Posterior cingulate gyrus (tissue), 11 donors: ENCODE measurements at places on chromosomes 11 and 22.

DNA sequence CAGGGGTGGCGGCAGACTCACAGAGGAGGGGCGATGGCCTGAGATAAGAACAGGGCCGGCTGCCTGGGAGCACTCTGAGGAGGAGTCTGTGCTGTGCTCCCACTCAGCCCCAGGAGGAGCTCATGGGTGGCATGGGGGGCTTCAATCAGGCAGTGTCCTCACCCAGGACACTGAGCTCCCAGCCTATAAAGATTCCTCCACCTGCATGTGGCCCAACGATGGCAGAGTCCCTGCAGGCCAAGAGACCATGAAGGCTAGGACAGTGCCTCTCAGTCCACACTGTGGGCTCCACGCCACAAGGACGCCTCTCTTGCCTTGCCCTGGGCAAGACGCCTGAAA is 1.9 kb downstream of the CST6 start:
- no peak for DNase-seq

DNA sequence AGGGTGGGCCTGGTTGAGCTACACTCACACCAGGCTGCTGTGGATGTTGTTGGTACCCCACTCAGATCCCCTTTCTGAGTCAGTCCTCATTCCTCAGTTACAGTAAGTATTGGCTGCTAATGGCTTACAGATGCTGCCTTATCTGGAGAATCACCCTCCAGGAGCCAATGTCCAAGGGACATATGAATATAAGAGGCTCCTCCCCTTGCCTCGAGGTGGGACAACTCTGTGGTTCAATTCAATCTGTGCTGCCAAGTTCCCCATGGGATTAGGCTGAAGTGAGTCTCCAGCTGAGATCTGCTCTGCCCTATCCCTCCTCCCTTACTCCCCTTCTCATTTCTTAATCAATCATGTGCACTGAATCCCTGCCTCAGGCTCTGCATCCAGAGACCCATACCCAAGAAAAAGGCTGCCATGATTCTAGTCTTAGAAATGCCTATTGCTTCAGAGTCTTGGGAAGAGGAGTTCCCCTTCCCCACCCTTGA is 168.8 kb upstream of the SYT13 start:
- no peak for DNase-seq

DNA sequence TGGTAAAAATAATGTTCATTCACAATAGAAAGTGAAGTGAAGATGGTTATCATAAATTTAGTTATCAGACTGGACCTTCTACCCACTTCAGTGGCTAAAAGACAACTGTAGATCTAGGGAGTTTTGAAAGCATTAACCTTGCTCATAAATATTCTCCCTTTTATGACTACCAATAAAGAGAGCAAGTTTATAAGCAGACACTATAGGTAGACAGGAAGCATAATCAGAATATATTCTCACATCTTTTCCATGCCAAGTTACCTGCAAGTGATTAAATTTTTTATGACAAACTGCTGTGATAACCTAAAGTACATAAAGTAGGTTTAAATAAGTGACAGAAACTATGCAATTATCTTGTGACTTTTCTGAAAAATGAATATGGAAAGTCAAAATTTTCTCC is 62.5 kb downstream of the LUZP2 start:
- DNase-seq = no peak

- no peak for DNase-seq
Measured at GRCh38 chr11:15815246-15816195, 540.8 kb downstream of the SOX6 start.

DNA sequence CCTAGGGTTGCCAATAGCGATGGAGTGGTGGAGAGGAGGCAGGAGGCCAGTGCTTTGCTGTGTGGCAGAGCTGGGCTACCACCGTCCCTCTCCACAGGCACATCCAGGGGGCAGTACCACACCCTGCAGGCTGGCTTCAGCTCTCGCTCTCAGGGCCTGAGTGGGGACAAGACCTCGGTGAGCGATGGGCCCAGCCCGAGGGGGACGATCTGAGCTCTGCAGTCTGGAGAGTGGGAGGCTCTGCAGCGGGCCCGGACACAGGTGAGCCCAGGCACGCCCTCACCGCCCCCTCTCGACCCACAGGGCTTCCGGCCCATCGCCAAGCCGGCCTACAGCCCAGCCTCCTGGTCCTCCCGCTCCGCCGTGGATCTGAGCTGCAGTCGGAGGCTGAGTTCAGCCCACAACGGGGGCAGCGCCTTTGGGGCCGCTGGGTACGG is 2.5 kb downstream of the PKP3 start:
- DNase-seq = no peak

- no peak for DNase-seq
Measured at GRCh38 chr11:124745835-124746620, 6.0 kb downstream of the VSIG2 start.

- DNase-seq = no peak
Measured at GRCh38 chr11:46309814-46310259, 32.4 kb downstream of the CREB3L1 start.

DNA sequence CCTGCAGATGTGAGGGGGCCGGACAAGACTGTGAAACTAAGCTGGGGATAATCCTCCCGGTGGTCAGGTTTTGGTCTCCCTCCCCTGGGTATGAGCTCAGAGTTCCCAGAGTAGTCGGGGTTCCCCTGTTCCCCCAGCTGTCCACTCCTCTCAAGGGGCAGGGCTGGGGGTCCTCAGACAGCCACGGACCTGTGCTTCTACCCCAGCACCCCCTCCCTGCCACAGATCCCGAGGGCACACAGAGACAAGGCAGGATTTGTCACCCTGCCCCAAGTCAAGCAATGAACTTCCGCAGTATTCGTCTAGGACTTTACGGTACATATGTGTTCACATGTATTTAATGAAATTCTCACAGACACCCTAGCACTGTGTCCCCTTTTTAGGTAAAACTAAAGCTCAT is 45.2 kb downstream of the APOL1 start:
- no peak for DNase-seq

DNA sequence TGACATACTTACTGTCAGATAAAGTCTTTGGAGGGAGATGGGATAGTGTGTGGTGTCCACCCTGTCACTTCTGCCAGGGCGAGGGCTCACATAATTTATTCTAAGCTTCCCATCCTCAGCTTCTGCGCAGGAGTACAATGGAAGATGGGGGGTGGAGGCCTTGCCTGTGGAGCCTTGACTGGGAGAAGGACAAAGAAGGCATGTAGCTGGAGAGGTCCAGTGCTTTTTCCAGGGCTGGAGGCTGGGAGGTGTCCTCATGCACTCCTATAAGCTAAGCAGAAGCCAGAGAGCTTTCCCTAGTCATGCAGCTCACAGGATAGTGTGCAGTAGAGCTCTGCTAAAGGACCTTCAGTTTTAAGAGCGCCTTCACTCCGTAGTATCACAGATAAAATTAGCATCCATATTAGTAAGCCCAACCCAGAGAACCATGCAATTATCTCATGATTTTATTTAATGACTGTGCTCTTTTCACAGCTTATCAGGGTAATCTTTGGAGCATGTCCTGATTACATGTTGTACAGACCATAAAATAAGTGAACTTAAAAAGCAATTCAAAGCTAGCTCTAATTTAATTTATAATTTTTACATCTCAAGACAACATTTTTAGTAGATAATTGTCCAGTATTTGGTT is 148.3 kb downstream of the TEAD1 start:
- DNase-seq = no peak

- peak; percentile 95 for DNase-seq
Measured at GRCh38 chr11:119709638-119710346, 19.2 kb downstream of the NECTIN1 start.

DNA sequence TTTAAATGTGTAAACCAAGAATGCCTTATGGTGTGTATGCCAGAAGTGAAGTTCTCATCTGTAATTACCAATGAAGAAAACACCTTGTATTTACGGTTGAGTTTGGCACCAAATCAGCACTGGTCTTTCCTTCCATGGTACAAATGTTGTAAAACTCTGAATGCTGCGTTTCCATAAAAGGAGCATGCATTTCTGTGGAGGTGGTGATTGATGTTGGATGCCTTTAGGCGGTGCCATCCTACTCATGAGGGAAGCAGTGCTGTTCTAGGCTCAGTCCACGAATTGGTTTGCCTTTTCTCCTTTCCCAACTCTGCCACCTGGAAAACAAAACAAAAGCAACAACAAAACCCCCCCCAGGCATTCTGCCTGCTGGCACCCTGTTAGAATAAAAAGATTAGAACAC is 124.4 kb downstream of the TEAD1 start:
- DNase-seq = no peak

GRCh38 chr11:26944866-26945664 is 48.8 kb upstream of the FIBIN start:
- DNase-seq = no peak

DNA sequence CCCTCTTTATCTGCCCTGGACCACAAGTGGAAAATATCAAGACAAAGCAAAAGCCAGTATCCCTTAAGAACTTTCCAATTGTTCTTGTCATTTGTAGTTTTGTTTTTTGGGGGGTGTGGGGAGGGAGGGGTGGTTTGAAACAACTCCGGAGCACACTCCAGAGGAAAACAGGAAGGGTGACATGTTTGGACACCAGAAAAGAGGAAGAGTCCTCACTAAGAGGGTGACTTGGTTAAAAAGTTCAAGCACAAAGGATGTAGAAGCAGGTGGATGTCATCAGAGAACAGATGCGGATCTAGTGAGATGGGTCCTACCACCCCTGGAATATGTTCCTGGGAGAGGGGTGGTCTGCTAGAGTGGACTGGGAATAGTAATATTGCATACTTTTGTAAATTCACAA is 25.8 kb downstream of the ADAMTS8 start:
- DNase-seq = no peak

- DNase-seq = no peak
Measured at GRCh38 chr11:23399995-23400394, 539.7 kb upstream of the CCDC179 start.

DNA sequence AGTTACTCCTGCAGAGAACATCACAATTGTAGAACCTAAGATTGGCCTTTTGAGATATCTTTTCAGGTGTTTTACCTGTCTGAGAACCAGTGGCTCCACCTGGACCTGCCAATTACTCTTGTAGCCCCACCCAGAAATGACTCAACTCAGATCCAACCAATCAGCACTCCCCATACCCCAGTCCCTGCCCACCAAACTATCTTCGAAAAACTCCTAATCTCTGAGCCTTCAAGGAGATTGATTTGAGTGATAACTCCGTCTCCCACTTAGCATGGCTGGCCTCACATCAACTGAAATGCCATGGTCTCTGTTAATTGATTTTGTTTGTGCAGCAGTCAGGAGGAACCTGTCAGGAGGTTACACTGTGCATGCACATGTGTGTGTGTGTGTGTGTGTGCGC is 103.6 kb downstream of the MTNR1B start:
- no peak for DNase-seq

DNA sequence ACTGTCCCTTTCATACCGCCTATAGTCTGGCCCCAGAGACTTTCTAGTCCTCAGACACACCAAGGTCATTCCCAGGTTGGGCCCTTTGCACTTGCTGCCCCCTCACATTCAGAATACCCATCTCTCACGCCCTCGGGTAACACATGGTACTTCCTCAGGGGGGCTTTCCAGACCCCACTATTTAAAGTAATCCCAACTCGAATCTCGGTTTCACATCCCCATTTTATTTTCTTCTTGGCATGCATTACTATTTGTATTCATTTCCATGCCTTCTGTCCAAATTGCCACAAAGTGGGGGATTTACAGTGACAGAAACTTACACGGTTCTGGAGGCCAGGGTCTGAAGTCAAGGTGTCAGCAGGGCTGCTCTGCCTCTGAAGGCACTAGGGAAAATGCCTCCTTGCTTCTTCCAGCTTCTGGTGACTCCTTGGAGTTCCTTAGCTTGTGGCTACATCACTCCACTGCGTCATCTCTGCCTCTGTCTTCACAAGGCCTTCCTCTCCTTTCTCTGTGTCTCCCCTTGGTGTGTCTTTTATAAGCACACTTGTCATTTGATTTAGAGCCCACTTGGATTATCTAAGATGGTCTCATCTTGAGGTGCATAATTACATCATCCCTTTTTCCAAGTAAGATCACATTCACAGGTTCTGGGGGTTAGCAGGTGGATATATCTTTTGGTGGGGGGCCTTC is 15.1 kb downstream of the RCN1 start:
- no peak for DNase-seq

DNA sequence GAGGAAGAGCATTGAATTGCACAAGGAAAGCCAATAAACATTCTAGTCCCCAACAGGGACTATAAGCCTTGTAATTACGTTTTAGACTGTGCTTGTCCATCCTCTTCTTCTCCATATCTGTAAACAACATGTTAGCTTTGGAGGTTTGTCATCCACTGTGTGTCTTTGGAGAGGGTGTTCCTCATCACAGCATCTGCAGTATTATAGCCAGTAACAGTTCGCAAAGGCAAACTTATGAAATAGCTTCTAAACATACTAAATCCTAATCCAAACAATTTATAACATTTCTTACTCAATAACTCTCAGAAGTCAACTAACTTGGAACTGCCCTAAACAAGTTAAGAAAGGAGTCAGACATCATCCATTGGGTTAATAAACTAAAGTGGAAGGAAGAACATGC is 10.3 kb upstream of the BDNF start:
- no peak for DNase-seq

DNA sequence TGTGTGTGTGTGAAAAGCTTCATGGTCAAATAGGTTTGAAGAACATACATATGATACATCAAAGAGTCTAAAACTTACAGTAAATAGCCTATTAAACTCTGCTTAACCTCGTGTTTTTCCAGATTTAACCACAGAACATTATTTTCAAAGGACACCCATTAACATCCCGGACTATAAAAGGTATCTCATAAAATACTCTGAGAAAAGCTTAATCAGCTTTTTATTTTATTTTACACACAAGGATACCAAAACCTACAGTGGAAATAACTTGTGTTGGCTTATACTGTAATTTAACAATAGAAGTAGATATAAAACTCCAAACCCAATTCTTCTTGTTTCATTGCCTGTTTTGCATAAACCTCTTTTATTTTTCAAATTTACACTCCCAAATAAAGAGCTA is 49.8 kb upstream of the CHRNA10 start:
- no peak for DNase-seq

GRCh38 chr11:35260342-35260985 is 121.5 kb downstream of the CD44 start:
- no peak for DNase-seq

DNA sequence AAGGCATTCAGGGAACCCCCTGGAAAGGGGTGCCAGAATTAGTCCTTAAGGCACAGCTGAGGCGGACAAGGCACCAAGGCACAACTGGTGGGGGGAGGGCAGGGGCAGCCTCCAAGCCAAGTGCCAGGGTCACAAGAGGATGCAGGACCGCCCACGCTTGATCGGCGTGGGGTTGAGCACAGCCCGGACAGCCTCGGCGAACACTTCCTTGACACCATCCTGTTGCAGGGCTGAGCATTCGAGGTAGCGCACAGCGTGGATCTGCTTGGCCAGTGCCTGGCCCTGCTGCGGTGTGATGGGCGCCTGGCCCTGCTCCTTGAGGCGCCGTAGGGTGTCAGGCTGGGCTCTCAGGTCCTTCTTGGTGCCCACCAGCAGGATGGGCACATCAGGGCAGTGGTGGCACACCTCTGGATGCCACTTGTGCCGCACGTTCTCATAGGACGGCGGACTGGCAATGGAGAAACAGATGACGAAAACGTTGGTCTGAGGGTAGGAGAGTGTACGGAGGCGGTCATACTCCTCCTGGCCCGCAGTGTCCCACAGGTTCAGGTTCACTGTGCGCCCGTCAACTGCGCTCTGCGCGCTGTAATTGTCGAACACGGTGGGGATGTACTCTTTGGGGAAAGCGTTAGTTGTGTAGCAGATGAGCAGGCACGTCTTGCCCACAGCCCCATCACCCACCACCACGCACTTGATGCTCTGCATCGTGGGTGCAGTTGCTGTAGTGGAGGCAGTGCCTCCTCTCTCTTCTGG is 13.1 kb downstream of the RHOG start:
- DNase-seq = peak; percentile 72
